HEK293T (cell line): ENCODE measurements at places on chromosomes 7 and 10.

- no peak for DNase-seq
Observed at GRCh38 chr7:157993406-157994105, 594.1 kb downstream of the PTPRN2 start.

- DNase-seq = no peak
Observed at GRCh38 chr7:34844406-34844805, 186.4 kb downstream of the NPSR1 start.

GRCh38 chr7:107201795-107202450 lies 33.1 kb downstream of the HBP1 start:
- peak; percentile 57 for DNase-seq

DNA sequence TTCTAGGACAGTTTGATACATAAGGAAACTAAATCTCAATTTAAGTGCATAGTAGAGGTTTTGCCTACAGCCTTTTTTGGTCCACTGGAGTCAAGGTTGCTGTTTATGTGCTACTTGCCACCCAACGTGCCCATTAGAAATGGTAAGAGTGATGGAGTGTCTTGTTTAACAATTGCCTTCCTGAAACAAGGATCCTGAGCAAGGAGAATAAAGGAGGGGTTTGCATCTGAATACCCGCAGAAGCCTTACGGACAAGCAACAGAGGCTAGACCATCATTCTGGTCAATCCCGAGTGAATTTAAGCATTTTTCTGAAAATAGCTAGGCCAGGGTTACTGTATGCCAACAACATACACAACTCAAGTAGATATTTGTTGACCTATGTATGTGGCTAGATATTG lies 63.6 kb downstream of the MARCHF5 start:
- no peak for DNase-seq

DNA sequence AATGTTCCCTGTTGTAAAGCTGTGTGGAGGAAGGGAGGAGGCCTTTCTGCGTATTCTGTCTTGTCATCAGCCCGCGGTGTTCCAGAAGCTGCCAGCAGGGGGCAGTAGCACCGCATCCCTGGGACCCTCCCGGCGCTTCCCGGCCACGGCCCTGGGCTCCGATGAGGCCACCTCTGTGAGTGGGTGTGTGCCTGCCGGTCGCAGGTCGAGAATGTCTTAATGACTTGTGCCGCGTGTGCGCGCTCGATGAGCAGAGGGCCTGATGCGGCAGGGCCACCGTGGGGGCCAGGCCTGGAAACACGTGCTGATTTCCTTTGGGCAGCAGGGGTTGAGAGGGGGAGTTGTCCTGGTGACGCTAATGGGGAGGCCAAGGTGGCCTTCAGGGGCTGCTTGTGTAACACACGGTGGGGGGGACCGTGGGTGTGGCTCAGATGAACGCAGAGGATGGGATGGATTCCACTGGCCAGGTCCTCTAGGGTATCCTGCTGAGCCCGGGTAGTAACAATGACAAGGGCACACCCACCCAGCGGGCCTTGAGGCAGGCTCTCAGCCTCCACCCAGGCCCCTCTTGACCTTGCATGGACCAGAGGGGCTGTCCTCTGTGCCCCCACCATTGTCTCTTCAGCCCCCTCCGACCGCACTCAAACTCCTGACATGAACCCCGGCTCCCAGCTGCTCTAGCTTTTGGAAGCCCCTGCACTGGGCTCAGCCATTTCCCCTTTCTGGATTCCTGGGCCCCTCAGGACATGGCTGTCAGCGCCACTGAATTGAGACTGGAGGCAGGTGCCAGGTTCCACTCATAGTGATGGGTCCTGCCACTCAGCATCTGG lies 135.9 kb upstream of the PODXL start:
- DNase-seq = peak; percentile 82
